T follicular helper cell (primary cell): ENCODE measurements at places on chromosomes 5 and 9.
A peak's percentile ranks its signal among the peaks of the same experiment; 100 is the strongest.

GRCh38 chr5:169777159-169777558, 140.1 kb downstream of the DOCK2 start:
- no peak for DNase-seq

GRCh38 chr9:127114606-127115005, 7.8 kb downstream of the ANGPTL2 start:
- DNase-seq = no peak

GRCh38 chr5:133821311-133821741, 147.1 kb downstream of the C5orf15 start:
- no peak for DNase-seq

- DNase-seq = no peak
Measured at GRCh38 chr5:38434966-38435705, 121.3 kb downstream of the LIFR start.

DNA sequence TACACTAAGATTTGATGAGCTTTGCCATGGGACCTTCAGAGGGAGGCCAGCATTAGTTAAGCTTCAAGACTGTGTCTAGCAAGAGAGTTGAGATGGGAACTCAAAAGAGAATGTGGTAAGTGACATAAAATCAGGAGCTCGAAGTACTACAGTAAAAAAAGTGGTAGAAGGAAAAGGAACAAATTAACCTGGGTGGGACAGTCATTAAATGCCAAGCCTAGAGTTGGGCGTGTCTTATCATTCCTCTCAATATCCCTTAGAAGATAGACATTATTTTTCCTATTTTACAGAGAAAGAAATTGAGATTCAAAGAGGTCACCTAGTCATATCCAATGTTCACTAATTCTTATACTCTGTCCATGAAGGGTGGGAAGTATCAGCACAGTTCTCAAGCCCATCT, 3.3 kb upstream of the TXN start:
- DNase-seq = no peak

- DNase-seq = no peak
Measured at GRCh38 chr9:38287420-38287985, 105.0 kb upstream of the ALDH1B1 start.

GRCh38 chr9:96203867-96204501, 98.0 kb downstream of the HSD17B3 start:
- no peak for DNase-seq

GRCh38 chr9:19087106-19088000, 15.4 kb downstream of the HAUS6 start:
- DNase-seq = no peak

DNA sequence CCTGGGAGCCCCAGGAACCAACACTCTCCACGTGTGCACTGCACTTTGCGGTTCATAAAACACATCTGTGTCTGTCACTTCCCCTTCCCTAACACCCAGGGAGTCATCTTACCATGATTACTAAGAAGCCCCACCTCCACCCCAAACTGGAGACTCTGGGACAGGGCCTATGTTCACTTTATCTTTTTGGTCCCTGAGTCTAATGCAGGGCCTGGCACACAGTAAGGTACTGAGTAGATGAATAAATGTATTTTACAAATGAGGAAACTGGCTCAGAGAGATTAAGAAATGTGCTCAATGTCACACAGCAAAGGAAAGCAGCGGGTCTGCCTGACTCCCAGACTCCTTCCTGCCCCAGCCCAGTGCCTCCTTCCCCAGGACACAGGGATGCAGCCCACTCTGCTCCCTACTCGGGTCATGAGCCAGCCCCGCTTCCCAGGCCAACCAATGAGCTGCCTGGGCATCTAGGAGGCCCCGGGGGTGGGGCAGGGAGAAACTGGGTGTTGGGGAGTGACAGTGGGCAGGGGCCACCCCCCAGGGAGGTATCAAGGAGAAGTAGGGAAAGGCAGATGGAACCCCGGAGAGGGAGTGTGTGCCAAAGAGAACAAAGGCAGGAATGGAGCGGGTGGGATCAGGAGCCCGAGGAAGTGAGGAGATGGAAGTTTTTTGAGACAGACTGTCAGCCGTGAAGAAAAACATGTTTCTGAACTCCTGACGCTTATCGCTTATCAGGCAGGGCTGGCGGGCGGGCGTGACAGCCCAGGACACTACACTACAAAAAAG, 30.5 kb downstream of the SHB start:
- DNase-seq = no peak

GRCh38 chr5:96661855-96662724, at the start of gene CAST:
CAST (plus strand) TSS chr5:96662376; CDS start chr5:96662423, 47 bp downstream.
- peak; percentile 56 for DNase-seq

GRCh38 chr5:106014262-106014661, 1656.5 kb downstream of the EFNA5 start:
- DNase-seq = no peak

DNA sequence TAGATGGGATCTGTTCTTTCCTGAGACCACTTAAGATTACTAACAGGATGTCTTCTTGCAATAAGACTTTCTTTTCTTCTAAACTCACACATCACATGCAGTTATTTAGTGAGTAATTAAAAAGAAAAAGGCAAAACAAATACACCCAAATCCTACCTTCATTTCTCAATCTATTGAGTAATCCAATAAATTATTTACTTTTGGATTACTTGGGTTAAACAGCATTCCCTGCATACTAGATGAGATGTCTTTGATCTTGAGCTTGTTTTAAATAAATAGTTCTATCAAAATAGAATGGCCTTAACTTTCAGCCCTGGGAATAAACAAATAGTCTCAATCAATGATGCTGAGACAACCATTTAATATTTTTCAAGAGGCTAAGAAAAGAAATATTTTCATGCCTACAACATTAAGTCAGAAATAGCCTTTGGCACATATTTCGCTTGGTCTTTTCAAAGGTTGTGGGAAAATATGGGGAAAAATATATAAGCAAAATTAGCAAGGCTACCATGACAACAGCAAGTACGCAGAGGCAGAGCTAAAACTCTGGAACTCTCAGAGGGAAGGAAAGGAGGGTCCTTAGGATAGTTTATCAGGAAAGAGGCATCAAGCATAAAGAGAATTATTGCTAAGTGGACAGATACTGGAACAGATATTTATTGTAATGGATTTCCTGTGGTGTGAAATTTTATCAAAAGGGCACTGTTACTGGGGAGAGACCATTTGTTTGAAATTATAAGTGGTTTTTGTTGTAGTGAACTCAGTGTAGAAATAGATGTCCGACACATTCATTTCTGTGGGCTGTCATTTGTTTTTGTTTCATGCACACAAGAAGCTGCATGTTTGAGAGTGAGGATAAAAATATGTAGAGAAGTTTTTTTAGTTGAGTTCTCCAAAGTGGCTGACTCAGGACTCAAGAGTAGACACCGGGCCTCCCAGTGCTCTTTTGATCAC, 70.2 kb upstream of the CDH6 start:
- DNase-seq = no peak

DNA sequence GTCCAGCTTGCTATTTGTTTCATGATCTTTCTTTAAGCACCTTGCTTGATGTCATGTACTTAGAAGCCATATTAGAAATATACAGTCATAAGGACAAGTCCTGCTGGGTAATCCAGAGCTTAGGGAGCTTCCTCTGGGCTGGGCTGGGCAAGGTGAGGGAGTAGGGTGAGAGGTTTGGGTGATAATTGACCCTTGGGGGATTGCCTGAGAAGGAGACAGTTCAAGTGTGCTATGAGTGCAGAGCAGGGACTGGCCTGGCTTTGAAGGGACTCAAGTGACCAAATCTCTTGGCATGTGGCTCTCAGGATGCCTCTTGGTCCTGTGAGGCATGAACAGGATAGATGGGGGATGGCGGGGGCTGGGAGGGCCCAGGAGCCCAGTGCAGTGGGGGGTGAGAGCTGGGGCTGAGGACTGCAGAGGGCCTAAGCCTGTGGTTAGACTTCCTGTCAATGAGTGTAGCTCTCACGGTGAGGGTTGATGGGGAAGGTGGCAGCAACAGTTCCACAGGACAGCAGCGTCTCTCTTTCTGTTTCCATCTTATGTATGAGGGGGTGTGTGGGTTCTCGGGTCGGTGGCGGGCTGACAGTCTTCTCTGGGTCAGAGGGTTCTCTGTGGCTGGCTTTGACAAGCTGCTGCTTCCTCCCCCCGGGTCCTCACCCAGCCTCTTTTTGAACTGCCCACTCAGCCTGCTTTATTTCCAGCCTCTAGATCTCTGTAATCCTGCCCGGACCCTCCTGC, 53.5 kb downstream of the RGS3 start:
- DNase-seq = peak; percentile 12

- no peak for DNase-seq
Measured at GRCh38 chr5:311963-312362, 9.6 kb upstream of the AHRR start.

DNA sequence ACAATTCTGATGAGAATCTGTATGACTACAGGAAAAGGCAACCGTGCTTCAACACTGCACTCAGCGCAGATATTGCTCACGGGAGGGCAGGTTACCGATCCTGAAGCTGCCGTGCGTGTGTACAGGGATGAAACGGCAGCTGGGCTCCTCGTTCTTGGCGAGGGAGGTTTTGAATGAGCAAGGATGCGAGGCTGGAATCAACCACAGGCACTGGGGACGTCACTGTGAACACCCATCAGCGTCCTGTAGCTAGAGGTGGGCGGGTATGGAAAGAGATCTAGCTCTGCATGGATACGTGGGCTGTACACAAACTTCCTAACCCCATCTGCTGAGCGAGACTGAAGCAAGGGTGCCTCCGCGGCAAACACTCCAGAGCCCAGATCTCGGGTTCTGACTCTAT, 84.3 kb upstream of the COL5A1 start:
- DNase-seq = no peak

GRCh38 chr5:37435261-37435660, 56.1 kb downstream of the WDR70 start:
- no peak for DNase-seq

DNA sequence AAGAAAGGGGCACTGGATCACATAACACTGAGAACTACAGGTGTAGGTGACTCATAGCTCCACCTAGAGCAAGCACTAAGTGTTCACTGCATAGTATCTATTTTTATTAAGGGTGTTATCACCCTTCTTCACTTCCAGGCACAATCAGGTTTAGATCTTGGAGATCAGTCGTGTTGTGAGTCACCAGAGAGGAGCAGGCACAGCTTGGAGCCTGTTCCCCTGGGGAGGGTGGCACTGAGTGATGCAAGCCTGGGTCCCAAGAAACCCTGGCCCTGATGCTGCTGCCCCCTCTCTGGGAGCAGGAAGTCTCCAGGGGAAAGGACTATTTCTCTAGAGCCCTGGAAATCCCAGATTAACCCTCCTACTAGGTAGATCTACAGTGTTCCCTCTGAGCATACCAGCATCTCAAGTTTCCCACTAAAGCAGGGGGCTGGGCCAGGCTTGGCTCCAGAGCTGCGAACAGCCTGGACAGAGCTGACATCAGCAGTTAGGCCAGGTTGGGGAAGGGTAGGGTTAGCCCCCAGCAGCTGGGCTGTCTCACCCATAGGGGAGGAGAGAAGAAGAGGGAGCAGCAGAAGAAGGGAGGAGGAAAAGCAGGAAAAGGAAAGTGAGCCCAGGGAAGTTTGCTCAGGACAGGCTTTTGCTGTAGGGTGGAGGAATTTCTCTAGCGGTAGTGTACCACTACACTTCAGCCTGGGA, 28.1 kb upstream of the SPINK4 start:
- no peak for DNase-seq

GRCh38 chr5:167678481-167678880, 613.0 kb upstream of the WWC1 start:
- DNase-seq = no peak

DNA sequence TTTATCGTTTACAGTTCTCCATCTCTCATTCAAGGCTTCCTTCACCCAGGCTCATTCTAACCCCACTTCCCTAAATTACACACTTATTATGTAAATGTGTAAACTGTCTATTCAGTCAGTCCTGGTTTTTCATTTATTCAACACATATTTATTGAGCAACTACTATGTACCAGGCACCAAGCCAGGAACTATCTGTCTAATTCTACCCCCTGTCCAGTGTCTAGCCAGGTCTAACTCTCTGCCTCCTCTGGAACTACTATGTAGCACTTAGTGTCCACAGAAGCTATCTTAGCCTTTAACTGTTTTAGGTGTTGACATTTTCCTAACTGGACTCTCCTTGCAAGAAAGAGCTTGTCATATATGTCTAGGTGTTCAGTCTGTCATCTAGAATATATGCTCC, 56.5 kb downstream of the PDE4D start:
- no peak for DNase-seq

- DNase-seq = no peak
Measured at GRCh38 chr9:75998096-75998780, 107.8 kb downstream of the PCSK5 start.

GRCh38 chr9:18482371-18482770, 8.4 kb downstream of the ADAMTSL1 start:
- DNase-seq = no peak

DNA sequence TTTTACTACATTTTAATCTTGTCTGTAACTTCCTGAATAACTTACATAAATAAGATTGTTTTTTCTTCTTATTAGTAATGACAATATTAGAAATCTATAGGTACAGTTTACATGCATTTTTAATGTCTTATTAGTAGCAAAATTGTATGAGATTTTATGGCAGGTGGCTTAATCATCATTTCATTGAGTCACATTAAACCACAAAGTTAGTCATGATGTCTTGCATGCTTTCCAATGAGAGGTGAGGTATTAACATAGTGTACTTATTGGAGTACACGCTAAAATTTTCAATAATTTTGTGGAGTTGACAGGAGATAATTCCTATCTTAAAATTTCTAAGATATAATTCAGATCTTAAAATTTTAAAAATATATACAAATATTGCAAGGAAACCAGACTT, 989.6 kb upstream of the ARRDC3 start:
- no peak for DNase-seq

DNA sequence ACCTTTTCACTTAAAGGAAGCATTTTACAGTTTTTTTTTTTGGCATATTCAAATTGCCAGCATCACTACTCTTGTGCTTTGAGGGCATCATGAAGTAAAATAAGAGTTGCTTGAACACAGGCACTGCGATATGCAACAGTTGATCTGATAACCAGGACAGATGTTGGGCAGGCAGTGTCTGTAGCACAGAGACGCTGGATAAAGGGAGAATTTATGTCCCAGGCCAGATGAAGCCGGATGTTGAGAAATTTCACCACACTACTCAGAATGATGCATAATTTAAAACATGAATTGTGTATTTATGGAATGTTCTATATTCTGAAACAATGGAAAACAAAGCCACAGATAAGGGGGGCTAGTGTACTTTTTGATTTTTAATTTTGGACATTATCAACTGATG, 71.4 kb downstream of the SLC12A2 start:
- no peak for DNase-seq

GRCh38 chr5:159047086-159047485, 52.6 kb downstream of the EBF1 start:
- DNase-seq = no peak

DNA sequence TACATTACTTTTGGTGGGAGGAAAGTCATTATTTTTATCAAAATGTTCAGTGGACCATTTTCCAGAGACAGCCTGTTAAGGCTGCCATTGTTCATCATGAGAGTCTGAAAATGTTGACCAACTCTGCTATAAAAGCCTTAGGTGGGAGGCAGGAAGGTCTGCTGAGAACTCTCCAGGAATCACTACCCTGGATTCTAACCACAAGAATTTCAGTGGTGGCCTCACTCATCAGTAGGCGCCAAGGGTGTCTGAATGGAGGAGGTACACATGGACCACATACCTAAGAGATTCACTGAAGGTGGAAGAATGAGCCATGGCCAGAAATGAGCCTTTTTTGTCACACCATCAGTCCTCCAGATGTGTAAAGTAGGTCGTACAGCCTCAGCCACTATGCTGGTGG, 21.0 kb upstream of the TLX3 start:
- no peak for DNase-seq
